ENCODE measurements at places on chromosomes 1 and 21. TPM values are rescaled to one million over a fixed set of nuclear protein-coding genes. Genes with fewer than 3 reads are reported as not detected.

PCP4 gene
- total RNA-seq = 1.1 TPM

CRP gene
- not detected for total RNA-seq

TP73 gene
- total RNA-seq = 1.1 TPM

RIT1 gene
- total RNA-seq = 31.4 TPM

CYP4A22 gene
- total RNA-seq = 0.47 TPM

ESRRG gene
- total RNA-seq = 57.9 TPM

EVA1B gene
- 117 TPM for total RNA-seq

LCE1C gene
- not detected for total RNA-seq

LCE3E gene
- total RNA-seq = not detected

FAM43B gene
- 1.2 TPM for total RNA-seq

GREM2 gene
- 3.9 TPM for total RNA-seq

FCRL2 gene
- total RNA-seq = 0.18 TPM

IFI16 gene
- 34.4 TPM for total RNA-seq

PLCH2 gene
- total RNA-seq = 1.8 TPM

OR2T1 gene
- total RNA-seq = not detected

SPRR2B gene
- total RNA-seq = not detected

NEK2 gene
- total RNA-seq = 10.2 TPM

CREB3L4 gene
- 15.7 TPM for total RNA-seq

SHE gene
- 14.1 TPM for total RNA-seq

DNM3 gene
- total RNA-seq = 7.6 TPM

CLCA4 gene
- total RNA-seq = not detected

COL18A1 gene
- total RNA-seq = 278 TPM

PAQR7 gene
- 28.3 TPM for total RNA-seq

Data from metanephros (tissue), 2 donors.